Large intestine (tissue), 12 donors: ENCODE measurements at places on chromosomes 3 and 15. TPM values are rescaled to one million over a fixed set of nuclear protein-coding genes. Genes with fewer than 3 reads are reported as not detected.

NR2F2 gene
- polyA plus RNA-seq, result 27.7 TPM

SGO1 gene
- polyA plus RNA-seq, result 4.7 TPM

NR1I2 gene
- polyA plus RNA-seq, result 89.1 TPM

ANKRD63 gene
- polyA plus RNA-seq, result 0.16 TPM

CIDEC gene
- 35.6 TPM for polyA plus RNA-seq

AMOTL2 gene
- polyA plus RNA-seq, result 36.0 TPM

DNAH1 gene
- polyA plus RNA-seq, result 22.9 TPM

CTXN2 gene
- polyA plus RNA-seq, result 0.10 TPM

DNA sequence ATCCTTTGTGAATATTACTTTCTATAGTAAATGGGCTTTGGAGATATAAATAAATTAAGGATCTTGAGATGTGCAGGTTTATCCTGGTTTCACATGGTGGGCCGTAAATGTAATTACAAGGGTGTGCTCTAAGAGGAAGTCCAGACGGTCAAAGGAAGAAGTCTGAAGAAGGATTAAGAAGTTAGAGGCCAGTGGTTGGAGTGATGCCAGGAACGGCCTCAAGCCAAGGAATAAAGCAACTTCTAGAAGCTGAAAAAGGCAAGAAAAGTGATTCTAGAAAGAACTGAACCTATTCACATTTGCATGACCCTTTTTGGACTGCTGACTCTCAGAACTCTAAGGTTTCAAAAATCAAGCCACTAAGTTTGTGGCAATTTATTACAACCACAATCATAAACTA lies 981.3 kb upstream of the ALCAM start:
- DNase-seq, result no peak

- no peak for DNase-seq
Measured at GRCh38 chr3:162512488-162512887, 1015.9 kb downstream of the OTOL1 start.

DNA sequence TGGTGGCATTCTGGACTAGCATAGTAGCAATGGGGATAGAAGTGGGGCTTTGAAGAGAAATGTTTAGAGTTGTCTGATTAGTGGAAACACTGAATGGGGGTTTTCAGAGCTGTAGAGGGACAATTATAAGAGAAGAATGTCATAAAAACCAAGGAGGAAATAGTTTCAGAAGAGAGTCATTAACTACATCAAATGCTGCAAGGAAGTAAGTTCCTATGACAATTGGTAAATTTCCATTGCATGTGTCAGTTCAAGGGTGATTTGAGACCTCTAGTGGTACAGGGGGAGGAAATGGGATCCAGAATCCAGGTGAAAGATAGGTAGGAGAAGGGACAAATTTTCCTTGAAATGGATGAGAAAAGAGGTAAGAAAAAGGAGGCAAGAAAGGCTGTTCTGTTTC lies 68.3 kb upstream of the TBC1D5 start:
- no peak for DNase-seq

GRCh38 chr3:14366915-14367823 lies 35.2 kb upstream of the SLC6A6 start:
- no peak for DNase-seq

GRCh38 chr3:119173325-119173724 lies at the start of gene UPK1B:
UPK1B (plus strand) TSS chr3:119173598; CDS start chr3:119186742, 13,144 bp downstream.
- no peak for DNase-seq

GRCh38 chr3:110743202-110743601 lies 328.4 kb upstream of the NECTIN3 start:
- peak; percentile 68 for DNase-seq

GRCh38 chr3:197149528-197149927 lies 119.9 kb upstream of the MELTF start:
- DNase-seq, result no peak

GRCh38 chr3:10371167-10371566 lies 50.3 kb upstream of the SEC13 start:
- DNase-seq, result no peak

DNA sequence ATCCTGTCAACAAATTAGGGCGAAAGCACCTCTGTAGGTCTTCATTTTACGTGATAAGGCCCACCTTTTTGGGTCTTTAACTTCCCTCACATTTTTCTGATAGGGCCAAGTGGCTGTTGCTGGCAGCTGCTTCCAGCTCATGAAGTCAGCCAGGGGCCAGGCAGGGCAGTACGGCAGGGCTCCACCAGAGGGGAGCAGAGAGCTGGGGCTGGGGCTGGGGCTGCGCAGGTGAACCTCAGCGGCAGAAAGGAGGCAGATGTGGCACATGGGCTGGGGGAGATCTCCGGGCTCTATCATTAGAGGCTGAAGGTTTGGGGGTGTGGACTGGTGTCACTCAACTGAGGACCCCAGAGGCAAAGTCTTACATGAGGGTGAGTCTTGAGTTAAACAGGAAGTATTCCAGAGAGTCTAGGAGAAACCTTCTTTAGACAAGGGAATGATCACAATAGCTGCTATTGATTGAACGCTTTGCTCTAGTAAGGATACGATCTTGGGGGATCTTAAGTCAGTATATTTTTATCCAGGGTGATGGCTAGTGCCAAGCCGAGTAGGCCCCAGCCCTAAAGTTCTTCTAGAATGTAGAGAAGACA lies 62.8 kb upstream of the MEX3B start:
- peak; percentile 21 for DNase-seq

- no peak for DNase-seq
Measured at GRCh38 chr3:123758081-123758564, 126.0 kb downstream of the MYLK start.

GRCh38 chr3:105662306-105662705 lies 206.5 kb downstream of the CBLB start:
- no peak for DNase-seq

DNA sequence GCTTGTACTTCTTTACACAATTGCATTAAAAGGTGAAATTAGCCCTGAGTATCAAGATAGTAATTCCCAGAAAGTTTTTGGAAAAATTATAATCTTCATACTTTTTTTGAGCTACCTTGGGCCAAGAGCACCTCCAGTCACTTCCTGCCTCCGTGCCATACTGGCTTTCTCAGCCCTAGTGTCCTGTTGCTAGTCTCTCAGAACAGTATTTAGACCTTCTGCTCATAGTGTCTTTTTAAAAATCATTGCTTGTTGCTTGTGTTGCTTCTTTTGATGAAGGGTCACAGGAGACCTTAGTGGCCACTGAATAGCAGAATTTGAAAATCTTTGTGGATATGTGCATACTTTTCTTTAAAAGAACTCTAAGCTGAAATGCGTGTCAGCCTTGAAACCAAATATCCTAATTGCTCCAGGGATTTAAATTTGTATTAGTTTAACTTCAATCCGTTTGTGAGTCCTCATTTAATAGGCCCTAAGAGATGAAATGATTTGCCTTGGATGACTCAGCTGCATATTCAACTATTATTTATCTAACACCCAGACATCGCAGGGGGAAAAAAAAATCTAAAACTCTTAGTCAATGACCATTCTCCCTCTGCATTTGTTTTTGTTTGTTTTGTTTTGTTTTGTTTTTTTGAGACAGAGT lies 29.1 kb upstream of the LXN start:
- no peak for DNase-seq

DNA sequence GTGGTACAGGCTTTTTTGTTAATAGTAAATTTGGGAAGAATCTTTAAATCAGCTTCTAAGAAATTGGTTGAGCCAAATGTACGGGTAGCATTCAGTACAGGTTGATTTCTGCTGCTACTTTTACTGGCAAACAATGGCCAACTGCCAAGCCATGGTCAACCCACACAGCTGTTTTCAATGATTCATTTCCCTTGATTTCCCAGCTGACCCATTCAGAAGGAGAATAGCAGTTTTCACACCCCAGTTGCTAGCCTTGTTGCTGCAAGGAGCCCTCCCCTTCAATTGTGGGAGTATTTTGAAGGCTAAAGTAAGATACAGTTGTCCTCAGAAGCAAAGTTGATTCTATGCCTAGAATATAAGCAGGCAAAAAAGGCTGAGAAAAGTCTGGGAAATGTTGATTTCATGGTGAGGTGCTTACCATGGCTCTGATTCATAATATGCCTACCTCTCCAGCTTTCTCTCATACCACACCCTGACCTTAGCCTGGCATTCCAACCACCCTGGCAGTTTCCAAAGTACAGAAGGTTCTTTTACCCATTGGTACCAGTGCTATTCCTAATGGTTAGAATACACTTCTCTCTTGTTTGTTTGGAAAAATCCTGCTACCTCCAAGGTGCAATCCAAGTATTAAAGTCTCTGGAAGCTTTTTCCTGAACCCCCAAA lies 320.3 kb upstream of the TGFBR2 start:
- no peak for DNase-seq

- no peak for DNase-seq
Measured at GRCh38 chr3:3556078-3556477, 243.2 kb upstream of the LRRN1 start.

DNA sequence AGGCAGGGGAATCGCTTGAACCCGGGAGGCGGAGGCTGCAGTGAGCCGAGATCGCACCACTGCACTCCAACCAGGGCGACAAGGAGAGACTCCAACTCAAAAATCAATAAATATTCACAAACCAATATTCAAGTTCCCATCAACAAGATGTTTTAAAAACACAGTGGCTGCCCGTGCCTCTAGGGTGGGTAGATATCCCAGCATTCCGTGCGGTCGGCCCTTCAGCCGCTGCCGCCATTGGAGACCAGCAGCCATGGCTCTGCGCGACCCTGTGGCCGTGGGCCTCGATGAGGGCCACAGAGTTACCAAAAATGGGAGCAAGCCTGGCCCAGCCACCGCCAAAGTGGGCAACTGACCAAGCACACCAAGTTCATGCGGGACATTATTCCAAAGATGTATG lies 6.7 kb downstream of the ULK4 start:
- DNase-seq, result no peak

DNA sequence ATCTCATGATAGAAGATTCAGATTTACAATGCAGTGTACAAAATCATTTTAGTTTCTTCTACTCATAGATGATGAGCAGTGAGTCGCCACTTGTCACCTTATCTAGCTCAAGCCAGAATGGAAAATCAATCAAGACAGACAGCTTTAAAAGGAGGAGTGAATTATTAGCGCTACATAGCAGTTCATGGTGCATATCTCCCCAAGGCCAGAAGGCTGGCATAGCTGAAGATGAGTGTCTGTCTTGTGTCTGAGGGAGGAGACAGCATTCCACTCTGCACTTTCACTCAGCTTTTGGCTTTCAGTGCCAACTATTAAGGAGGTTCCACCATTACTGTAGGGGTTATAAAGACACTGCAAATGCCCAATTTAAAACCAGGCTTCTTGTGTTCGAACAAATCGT lies 804.1 kb upstream of the LMCD1 start:
- no peak for DNase-seq

DNA sequence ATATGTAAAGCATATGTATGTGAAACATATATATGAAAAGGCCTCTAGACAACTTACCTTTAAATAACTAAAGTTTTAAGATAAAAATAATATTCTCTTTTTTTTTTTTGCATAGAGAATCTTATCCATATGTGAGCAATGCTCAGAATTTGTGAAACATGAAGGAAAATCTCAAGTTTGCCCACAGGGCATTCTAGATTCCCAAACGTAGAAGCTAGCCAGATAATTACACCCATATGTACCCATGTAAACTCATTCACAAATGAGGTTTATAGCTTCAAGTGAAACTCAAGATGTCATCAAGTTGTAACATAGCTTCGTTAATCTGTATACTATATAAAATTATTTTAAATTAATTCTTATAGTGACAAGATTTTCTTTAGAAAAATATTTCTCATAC lies 537.3 kb upstream of the NR2F2 start:
- DNase-seq, result no peak

DNA sequence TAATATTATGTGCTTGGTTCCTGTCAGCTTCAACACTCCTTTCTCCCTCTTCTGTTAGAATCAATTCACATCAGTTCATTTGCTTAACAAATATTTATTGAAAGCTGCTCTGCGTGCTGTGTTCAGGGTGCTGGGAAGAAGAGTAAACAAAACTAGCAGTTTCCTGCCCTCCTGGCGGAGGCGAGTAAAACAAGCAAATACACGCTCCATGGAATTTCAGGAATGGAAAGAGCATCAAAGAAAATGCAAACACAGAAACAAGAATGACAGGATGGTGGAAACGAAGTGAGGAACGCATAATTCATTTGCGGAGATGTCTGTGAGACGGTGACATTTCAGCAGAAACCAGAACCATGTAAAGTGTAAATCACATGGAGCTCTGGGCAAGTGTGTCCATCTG lies 49.4 kb upstream of the SPTSSB start:
- no peak for DNase-seq

DNA sequence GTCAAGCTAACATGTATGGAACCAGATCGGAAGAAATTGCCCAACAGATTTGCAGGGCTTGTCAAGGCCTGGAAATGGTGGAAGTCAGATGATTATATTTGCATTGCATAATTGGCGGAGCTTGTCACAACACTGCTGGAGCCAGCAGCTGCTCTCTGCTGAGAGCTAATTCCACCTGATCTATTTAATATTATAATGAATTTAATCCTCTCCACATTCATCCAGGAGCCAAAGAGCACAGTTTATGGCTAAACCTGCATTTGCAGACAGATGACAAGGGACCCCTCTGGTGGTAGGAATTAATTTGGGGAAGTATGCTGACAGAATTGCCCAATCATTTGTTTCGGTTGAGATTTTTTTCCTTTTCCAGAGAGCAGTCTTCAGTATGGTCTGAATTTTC lies 730.2 kb downstream of the TUSC7 start:
- DNase-seq, result peak; percentile 29

- no peak for DNase-seq
Measured at GRCh38 chr3:142355692-142356091, 92.1 kb downstream of the XRN1 start.

DNA sequence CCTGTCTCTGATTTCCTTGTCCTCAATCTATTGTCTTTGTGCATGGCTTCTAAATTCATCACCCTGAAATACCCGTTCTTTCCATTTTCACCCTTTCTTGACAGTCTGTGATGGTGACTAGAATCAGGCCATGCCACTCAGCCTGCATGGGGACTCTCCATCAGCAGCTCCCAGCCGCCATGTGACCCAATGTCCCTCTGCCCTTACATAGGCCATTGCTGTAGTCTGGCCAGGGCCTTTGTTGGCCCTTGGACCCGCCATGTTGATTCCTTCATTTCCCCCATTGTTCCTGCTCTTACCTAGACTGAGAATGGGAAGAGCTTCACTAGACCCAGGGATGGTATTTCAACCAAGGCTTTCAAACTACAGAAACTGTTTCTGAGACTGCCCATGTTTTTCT lies 45.8 kb downstream of the SPSB4 start:
- DNase-seq, result no peak

DNA sequence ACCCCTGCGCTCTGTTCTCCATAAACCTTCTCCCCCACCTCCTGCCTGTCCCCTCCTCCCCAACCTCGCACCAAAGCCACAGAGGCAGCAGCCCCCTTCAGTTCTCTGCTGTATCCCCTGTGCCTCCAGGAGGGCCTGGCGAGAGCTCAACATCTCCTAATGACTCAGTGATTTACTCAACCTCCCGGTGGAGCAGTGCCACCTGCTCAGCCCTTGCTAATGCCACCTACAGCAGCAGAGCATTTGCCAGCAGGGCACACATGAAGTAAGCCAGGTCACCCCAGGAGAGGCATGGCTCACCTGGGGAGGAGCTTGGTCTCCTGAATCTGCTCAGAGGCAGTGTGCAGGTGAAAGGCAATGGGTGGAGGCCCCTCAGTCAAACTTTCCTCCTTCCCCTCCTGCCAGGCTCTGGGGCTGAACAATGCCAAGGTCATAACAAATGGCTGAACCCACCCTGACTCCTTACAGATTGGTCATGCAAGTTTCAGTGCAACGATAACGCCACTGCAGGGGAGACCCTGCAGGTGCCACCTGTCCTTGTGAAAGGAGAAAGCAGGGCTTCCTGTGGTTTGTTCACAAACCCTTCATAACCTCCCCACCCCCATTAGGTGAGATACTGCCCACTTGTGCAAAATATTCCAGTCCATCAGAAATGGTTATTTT lies 19.8 kb downstream of the TRPM1 start:
- DNase-seq, result no peak

GRCh38 chr15:38843736-38844590 lies 279.3 kb upstream of the RASGRP1 start:
- DNase-seq, result no peak

- DNase-seq, result peak; percentile 56
Measured at GRCh38 chr3:151168269-151169094, 34.5 kb downstream of the GPR171 start.
